Uterine smooth muscle cell (primary cell): ENCODE measurements at places on chromosomes 3 and 15. TPM values are rescaled to one million over a fixed set of nuclear protein-coding genes. Genes with fewer than 3 reads are reported as not detected.

OXTR gene
- 8.9 and 12.1 TPM in 2 replicates for total RNA-seq

DIS3L gene
- 26.0 and 27.6 TPM in 2 replicates for total RNA-seq

SCG5 gene
- 3.2 and 14.7 TPM in 2 replicates for total RNA-seq

SLC27A2 gene
- total RNA-seq, result 0.22 and 0.50 TPM in 2 replicates

TMEM115 gene
- total RNA-seq, result 38.7 and 44.0 TPM in 2 replicates

STAC gene
- 7.7 and 10.2 TPM in 2 replicates for total RNA-seq

SKOR1 gene
- 0.11 and 0.12 TPM in 2 replicates for total RNA-seq

DYNLT2B gene
- total RNA-seq, result 7.9 and 8.9 TPM in 2 replicates
